CD4-positive, alpha-beta T cell treated with Interleukin-12 subunit alpha and Interleukin-12 subunit beta, for 1 hour (primary cell): ENCODE measurements at places on chromosomes 3 and 15.
A peak's percentile ranks its signal among the peaks of the same experiment; 100 is the strongest.

DNA sequence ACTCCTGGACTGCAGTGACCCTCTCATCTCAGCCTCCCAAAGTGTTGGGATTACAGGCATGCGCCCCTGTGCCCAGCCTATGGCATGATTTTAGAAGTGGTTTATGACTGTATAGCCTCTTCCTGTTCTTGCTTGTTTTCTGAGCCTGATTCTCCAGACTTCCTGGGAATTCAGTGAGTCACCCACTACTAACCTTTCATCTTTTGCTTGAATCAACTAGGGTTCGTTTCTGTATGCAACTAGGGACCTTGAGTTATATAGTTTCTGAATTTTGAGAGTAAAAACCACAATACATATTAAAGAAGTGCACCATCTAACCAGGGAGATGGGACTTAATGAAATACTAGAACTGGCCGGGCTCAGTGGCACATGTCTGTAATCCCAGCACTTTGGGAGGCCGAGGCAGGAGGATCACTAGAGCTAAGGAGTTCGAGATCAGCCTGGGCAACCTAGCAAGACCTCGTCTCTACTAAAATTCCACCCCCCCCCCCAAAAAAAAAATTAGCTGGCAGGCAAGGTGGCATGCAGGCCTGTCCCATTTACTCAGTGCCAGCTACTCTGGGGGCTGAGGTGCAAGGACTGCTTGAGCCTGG lies 76.0 kb downstream of the ZNF609 start:
- no peak for DNase-seq

DNA sequence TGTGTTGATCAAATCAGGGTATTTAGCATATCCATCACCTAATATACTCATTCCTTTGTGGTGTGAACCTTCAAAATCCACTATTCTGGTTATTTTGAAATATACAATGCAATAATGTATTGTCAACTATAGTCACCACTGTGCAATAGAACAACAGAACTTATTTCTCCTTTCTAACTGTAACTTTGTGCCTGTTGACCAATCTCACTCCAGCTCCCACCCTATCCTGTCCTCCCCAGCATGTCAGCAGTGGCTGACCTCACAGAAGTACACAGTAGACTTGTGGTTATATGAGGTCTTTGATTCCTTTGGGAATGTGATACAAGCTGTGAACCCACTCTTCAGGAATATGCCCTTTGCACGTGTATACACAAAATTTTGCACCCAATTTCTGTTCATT lies 64.2 kb downstream of the ECT2 start:
- DNase-seq: no peak

DNA sequence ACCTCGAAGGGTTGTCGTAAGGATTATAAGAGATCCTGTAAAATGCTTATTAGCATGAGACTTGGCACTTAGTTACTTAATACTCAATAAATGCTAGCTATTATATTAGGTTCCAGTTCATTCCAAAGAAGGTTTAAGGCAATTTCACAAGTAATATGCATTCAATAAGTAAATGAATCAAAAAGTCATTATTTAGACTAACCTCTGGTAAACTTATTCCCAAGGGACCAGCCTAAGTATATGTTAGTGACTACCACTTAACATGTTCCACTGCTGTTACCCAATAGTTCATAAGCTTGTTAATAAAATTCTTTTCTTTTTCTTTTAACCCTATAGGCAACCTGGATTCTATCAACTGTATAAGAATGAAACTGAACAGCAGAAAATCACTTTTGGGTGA lies 5.1 kb downstream of the PDCD10 start:
- DNase-seq: no peak

GRCh38 chr15:52790169-52790708 lies at the start of gene ONECUT1:
TSS of gene ONECUT1 (minus strand) at chr15:52790336. CDS start at chr15:52789884, 452 bp downstream.
- DNase-seq: peak; percentile 52

DNA sequence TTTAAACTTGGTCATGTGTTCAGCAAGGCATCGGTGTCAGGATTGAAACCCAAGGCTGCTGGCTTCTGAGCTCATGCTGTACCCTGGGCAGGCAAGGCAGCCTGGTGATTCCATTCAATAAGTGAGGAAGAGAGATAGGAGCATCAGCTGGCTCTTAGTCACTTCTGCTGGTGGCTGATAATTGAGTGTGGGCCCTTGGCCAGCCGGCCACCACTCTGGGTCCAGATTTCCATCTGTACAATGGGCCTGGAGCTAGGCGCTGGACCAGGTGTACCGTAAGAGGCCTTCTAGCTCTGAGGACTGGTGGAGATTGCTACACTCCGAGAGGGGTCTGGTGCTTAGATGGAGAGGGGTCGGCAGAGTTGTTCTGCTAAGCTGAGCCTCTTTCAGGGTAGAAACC lies 4.3 kb downstream of the CD276 start:
- no peak for DNase-seq

- no peak for DNase-seq
These were observed 11.9 kb downstream of the SPINT1 start for GRCh38 chr15:40855706-40856234.

GRCh38 chr15:70127288-70127746 lies 29.6 kb upstream of the TLE3 start:
- DNase-seq: no peak

- DNase-seq: no peak
These were observed 1.3 kb downstream of the MINAR1 start for GRCh38 chr15:79433276-79433990.

- no peak for DNase-seq
These were observed 671.5 kb downstream of the FHIT start for GRCh38 chr3:60579734-60580133.

DNA sequence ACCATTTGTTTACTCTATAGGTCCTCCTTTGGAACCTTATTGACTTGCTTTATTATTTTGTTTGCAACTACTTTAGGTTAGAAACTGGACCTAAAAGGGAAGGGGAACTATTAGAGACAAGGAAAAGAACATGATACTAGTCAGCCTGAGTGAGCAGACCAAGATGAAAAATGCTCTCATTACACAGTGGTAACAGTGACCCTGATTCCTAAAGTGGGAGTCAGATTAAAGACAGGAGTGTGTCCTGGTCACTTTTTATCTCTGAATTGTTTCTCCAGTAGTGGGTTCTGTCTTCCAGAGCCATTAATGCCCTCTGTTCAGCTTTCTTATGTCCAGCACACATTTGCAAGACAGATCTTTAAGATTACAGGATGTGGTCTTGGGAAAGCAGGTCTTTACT lies 124.1 kb downstream of the TMEM108 start:
- no peak for DNase-seq

- no peak for DNase-seq
These were observed 152.3 kb upstream of the STAC start for GRCh38 chr3:36227980-36228379.

DNA sequence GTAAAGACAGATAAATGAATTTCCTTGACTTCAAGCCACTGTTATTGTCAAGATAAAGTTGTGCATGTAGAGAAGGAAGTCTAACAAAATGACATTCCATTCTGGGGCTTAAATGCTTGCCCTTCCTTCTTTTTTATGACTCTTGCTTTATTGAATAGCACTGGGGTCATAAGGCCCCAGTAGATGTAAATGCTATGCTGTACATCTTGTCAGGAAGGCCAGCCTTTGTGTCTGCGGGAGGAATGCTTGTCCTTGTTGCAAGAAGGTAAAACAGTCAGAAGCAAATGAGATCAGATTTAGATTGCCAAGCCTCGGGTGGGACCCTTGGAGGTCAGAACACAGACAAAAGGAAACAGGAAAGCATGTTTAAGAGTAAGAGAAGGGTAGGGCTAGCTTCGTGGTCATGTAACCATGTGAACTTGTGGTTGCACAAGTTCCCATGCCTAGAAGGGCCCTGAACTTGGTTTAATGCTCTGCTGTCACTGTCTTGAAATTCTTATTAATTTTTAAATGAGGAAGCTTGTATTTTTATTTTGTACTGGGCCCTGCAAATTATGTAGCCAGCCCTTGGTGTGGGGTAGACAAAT lies 81.5 kb downstream of the PPM1L start:
- no peak for DNase-seq

GRCh38 chr3:45345846-45346580 lies 42.4 kb upstream of the LARS2 start:
- DNase-seq: no peak

- DNase-seq: no peak
These were observed 76.5 kb upstream of the SPRED1 start for GRCh38 chr15:38176155-38176554.

DNA sequence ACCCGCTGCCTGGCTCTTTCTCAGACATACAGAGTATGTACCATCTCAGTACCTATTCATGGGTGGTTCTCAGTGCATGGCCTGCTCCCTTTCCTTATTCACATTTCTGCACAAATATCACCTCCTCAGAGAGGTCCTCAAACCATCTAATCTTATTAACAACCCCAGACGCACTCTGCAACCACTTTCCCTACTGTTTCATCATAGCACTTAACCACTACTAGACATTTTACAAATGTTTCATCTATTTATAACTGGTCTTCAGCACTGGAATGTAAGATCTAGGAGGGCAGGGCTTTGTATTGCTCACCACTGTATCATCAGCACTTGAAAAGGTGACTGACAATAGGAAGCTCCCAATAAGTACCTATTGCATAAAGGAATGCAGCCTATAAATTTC lies 45.1 kb downstream of the TNIK start:
- no peak for DNase-seq

GRCh38 chr15:66704019-66704802 lies 2.2 kb downstream of the SMAD6 start:
- DNase-seq: no peak

DNA sequence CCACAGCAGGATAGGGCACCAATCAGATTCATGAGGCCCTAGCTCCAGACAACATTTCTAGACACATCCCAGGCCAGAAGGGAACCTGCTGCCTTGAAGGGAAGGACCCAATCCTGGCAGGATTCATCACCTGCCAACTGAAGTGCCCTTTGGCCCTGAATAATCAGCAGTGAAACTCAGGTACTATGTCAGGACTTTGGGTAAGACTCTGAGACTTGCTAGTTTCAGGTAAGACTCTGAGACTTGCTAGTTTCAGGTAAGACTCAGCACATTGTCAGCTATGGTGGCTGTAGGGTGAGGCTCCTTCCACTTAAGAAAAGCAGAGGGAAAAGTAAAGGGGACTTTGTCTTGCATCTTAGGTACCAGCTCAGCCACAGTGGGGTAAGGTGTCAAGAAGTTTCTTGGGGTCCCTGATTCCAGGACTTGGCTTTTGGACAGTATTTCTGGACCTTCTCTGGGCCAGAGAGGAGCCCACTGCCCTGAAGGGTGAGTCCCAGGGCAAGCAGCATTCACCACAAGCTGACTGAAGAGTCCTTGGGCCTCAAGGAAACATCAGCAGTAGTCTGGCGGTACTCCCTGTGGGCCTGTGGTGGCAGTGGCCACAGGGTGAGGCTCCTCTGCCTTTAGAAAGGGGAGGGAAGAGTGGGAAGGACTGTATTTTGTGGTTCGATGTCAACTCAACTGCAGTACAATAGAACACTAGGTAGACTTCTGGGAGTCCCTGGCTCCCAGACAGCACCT lies 13.7 kb upstream of the COL8A1 start:
- DNase-seq: no peak

- no peak for DNase-seq
These were observed 249.5 kb upstream of the AZI2 start for GRCh38 chr3:28598165-28598564.

DNA sequence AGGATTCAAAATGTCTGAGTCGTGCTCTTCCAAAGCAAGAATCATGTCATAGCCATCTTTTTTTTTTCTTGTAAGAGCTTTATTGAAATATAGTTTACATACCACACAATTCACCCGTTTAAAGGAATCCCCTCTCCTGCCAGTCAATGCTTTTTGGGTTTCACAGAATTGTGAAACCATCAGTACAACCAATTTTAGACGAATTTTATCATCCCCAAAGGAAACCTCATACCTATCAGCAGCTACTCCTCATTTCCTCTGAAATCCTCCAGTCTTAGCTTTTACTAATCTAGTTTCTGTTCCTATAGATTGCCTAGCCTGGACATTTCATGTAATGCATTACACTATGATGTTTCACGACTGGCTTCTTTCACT lies 39.6 kb downstream of the ADIPOQ start:
- no peak for DNase-seq

GRCh38 chr15:74432968-74433591 lies 678 bp downstream of the SEMA7A start:
- no peak for DNase-seq

DNA sequence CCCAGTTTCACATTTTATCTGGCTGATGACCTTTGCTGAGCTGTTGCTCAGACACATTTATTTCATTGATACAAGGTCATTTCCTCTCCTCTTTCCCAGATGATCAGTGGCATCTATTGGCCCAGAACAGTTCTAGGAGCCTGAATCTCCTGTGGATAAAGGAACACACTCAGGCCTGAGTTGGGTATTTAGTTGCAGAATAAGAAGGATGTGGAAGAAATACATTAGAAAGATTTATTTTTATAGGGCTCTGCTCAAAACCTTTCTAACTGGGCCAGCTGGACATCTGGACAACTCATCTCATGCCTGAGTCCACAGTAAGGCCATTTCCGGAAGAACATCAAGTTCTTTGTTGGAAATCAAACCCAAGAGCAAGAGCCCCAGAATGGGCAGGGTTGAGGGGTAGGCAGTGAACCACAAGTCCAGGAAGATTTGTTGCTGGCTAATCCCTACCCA lies 19.7 kb upstream of the MFGE8 start:
- DNase-seq: no peak

DNA sequence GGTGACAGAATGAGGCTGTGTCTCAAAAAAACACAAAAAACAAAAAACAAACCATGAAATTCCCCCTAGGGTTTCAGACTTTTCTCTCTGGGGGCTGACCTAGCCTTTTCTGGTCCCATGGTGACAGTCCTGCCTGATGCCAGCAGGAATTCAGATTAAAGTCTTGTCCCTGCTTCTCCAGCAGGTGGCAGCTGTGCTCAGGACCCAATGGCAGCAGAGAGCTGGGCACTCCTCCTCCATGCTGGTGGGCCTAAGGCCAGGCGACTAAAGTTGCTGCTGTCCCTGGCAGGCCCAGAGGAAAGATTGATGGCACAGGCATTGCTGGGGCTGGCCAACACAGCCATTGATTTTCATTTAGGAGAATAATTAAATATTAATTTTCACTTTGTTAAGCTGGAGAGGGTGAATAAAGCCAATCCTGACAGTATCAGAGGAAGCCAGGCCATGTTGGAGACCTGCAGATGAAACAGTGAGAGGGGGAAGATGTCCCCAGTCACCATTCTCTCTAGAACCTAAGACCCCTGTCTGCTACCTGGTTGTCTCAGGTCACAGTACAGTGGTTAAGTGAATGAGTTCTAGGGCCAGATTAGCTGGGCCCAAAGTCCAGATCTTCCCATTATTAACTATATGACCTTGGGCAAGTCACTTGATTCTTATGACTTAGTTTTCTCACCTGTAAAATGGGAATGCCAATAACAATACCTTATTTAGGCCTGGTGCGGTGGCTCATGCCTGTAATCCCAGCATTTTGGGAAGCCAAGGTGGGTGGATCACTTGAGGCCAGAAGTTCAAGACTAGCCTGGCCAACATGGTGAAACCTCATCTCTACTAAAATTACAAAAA lies 7.1 kb downstream of the CELF6 start:
- peak; percentile 70 for DNase-seq

- DNase-seq: peak; percentile 6
These were observed 311.4 kb downstream of the TBC1D5 start for GRCh38 chr3:17431004-17431403.

- DNase-seq: no peak
These were observed 14.2 kb downstream of the IQGAP1 start for GRCh38 chr15:90402223-90402622.

GRCh38 chr3:13019243-13020095 lies 53.8 kb downstream of the IQSEC1 start:
- DNase-seq: no peak

GRCh38 chr3:52809662-52810377 lies 15.2 kb downstream of the ITIH3 start:
- no peak for DNase-seq

GRCh38 chr3:130755666-130756065 lies 9.0 kb upstream of the PIK3R4 start:
- DNase-seq: no peak
